Activated CD8-positive, alpha-beta memory T cell treated with anti-CD3 and anti-CD28 coated beads for 4 hours (primary cell): ENCODE measurements at places on chromosomes 2 and 18.
A peak's percentile ranks its signal among the peaks of the same experiment; 100 is the strongest.

DNA sequence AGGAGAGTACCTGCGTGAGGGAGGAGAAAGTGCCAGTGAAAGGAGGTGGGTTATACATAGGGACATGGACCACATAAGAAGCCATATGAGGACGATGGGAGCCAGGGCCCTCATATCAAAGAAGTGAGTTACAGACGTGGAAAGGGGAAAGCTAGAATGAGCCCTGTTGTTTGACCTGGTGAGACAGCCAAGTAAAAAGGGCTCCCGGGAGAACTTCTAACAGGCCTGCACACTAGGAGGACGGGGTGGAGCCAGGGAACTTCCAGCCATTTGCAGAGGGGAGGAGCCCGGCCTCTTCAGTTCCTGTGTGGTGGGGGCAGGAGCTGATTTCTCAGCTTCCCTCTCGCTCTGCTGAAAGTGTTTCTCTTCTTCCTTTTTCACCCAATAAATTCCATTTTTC, 84.1 kb upstream of the SLC66A3 start:
- no peak for DNase-seq

DNA sequence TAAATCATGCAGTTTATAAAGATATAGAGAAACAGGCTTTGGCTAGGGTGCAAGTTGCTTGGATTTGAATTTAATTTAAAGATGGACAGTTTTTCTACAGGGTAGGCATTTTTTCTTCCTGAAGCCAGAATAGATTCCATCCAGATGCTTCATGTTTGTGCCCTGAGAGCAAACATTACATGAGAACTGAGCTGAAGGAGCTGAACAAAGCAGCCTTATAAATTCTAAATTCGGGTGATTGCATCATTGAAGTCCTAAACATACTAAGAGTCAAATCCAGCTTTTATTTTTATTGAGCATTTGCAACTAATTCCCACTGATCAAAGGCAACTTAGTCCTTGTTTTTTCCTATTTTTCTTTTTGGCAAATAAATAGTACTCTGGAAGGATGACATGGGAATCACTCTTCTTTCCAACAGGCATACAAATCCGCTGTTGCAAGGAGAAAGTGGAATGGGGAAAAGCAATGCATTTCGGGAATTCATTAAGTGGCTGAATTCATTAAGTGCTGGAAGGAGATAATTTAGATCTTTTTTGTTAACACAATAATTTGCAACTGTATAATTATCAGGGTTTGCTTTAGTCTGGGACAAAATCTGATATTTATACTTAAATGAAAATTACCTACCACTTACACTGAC, 828.0 kb downstream of the SLC4A3 start:
- no peak for DNase-seq

DNA sequence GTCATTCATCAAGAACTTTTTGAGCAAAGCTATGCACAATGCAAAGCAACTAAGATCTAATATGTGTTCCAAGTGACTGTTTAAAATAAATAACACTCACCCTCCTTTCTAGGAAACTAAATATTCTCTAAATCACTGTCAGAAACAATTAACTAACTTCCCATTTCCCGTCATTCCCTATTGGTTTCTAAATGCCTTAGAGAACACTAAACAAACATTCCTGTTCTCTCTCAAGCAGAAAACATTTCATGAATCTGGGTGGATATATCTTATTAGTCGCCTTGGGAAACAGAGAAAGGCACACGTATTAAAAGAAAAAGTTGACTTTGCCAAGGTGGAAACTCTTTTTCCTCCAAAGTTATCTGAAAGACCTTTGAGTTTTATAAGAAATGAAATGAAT, 735.2 kb downstream of the MBD2 start:
- no peak for DNase-seq

DNA sequence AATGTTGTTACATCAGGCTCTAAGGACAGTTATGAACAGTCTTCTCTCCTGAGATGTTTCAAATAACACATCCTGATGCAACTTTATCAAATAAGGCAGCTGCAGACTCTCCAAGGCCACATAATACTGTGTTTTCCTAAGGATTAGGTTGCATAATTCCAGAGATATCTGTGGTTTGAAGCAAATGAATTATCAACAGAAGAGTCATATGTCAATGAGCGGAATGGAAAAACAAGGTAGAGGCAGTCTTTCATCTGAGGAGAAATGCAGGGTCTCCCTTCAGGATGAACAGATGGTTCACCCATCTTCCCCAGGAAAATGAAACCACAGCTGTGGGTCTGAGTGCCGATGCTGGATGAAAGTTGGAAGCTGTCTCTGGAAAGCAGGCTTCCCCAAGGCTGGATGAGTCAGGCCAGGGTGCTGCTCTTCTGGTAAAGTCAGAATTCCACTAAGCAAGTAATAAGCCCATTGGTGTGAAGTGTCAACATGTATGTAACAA, 22.2 kb downstream of the LYG1 start:
- no peak for DNase-seq

- DNase-seq, result no peak
These were observed 236.8 kb downstream of the NCKAP5 start for GRCh38 chr2:133331436-133331835.

DNA sequence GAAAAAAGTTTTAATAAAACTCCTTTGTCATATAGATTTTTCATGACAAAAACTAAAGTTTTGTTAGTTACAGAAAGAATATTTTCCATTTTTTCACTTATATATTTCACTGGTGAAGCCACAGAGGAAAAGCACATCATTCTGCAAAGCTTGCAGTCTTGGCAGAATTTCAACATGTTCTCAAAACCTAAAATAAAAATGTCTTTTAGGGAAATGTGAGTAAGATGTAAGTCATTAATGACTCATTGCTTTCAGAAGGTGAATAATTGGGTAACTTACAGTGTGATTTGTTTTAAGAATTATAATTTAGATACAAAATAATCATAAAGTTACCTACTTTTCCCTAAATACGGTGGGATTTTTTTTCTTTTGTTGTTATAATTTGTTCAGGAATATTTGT, 43.4 kb upstream of the TNFRSF11A start:
- DNase-seq, result no peak

DNA sequence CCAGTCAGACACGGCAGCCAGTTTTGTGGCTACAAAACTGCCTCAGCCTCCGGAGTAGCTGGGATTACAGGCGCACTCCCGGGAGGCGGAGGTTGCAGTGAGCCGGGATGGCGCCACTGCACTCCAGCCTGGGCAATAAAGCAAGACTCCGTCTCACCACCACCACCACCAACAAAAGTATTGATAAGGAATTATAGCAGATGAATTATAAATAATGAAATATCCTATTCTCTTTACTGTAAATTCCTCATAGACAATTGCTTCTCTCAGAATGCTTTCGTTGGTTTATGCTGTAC, 1.4 kb upstream of the FAM161A start:
- DNase-seq, result no peak

GRCh38 chr18:70047931-70048603, 100.4 kb upstream of the CD226 start:
- DNase-seq, result no peak

GRCh38 chr2:99395589-99396130, 58.5 kb downstream of the EIF5B start:
- DNase-seq, result no peak

DNA sequence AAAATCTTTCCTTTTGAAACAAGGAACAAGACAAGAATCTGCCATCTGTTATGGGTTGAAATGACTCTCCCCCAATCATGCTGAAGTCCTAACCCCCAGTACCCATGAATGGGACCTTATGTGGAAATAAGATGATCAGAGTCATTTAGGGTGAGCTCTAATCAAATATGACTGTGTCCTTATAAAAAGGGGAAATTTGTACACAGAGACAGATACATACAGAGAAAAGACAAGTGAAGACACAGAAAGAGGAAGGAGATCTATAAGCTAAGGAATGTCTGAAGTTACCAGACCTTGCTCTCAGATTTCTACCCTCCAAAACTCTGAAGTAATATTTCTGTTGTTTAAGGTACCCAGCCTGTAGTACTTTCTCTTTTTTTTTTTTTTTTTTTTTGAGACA, 15.7 kb downstream of the TGFBRAP1 start:
- no peak for DNase-seq

DNA sequence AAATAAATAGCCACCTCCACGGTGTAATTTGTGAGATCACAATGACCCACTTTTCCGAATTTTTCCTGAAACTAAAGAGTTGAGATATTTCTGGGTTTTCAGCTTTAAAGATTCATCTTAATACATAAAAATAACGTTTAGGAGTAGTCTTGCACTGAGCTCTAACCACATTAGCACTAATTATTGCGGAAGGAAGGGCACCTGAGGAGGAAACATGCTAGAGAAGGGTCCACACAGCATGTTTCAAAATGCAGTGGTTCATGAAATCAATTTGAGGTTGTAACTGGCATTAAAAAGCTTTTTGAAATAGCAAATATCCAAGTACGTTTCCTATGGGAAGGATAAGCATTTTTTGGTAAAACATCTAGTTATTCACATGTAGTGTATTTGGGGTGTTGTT, 8.4 kb downstream of the INPP4A start:
- DNase-seq, result no peak

GRCh38 chr2:150465703-150466569, 21.5 kb downstream of the RND3 start:
- DNase-seq, result no peak

GRCh38 chr2:64720535-64721319, 67.0 kb upstream of the SERTAD2 start:
- DNase-seq, result no peak

DNA sequence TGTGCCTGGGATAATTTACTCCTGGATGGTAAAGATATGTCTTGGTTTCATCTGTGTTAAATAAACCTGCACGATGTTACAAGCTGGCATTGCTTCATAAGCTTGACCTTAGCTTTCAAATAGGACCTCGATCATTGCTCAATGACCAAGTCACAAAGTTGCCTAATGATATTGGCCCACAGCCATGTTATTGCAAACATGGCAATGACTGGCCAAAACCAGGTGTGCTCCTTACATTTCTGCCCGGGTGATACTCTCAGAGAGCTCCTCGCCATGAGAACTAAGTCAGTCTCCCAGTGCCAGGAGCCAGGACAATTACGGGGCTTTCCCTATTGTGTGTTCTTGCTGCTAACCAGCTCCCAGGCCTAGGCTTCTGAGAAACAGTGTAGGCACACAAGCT, 72.5 kb upstream of the CYP1B1 start:
- DNase-seq, result no peak

DNA sequence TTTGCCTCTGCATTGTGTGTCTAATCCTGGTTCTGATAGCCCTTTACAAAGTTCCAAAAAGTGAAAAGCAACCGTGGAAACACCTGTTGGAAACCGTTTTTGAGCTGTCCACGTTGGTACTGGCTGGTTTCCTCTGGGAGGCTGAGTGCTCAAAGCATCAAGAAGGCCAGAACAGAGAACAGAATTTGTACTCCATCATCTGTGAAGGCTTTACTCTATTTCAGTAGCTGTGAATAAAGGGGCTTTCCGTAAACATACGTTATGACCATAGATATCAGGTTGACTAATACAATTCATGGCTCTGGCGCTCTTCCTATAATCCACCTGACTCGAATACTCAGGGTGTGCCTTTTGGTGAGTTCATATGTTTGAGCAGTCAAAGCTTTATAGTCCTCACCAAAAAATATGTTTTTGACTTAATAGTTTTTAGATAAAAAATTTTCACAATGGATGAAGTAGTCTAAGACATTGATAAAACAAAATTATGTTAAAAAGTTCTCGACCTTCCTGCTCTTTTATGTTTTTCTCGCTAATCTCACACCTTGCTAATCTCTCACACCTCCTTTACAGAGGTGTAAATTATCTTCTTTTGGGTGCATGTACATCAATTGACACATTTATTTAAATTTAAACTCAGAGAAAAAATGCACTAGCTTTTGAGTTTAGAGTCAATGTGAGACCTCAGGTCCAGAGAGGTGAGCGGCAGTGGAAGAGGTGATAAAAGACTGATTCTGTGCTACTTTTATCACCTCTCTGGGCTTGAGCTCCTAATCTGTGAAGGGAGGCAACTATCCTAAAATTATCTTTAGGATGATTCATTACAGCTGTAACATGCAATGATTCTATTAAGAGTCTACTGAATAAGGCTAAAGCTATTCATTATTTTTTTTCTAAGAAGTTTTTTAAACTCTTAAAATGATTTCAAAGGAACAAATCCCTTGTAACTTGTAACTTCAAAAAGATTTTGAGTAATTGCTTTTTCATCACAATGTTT, 65.3 kb downstream of the CXCR4 start:
- DNase-seq, result no peak

- DNase-seq, result peak; percentile 11
These were observed 17.1 kb upstream of the VPS4B start for GRCh38 chr18:63439334-63439733.

DNA sequence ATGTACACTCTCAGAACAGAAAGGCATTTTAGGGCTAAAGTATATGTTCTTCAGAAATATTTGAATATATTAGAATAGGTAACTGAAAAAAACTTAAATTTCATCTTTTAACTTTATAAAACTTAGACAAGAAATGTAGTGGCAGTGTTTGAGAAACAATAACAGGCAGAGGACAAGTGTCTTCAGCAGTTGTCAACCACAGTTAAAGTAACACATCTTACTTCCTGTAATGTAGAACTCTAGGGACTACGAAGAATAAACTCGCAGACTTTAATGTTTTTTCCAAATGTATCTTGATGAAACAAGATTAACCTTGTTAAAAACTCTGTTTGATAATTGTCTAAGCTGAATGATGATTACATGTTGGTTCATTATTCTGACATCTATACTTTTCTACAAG, 50.7 kb downstream of the RMDN2 start:
- DNase-seq, result no peak

DNA sequence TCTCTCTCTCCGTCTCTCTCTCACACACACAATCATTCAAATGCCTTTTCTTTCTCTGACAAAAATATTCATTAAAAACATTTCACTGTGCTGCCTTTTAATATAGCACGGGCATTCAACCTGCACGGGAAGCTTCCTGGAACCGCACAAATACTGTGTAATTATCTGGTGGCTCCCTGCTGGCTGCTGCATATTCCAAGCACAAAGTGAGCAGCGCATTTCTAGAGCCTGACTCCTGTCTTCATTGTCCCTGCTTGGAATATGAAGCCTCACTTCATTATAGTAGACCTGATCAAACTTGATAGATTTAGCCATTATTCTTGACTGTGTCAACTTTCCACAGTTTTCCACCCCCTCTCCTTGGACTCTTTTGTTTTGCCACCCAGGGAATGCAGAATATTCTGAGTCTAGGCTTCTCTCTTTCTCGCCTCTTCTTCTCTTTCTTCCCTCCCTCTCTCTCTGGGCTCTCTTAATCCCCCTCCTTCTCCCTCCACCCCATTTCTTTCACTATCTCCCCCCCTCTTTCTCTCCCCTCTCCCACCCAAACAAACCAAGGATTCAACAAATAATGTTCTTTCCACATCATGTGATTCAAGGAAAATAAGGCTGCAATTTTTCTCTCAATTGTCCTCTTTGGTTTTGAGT, 672.1 kb upstream of the FANCL start:
- DNase-seq, result no peak

DNA sequence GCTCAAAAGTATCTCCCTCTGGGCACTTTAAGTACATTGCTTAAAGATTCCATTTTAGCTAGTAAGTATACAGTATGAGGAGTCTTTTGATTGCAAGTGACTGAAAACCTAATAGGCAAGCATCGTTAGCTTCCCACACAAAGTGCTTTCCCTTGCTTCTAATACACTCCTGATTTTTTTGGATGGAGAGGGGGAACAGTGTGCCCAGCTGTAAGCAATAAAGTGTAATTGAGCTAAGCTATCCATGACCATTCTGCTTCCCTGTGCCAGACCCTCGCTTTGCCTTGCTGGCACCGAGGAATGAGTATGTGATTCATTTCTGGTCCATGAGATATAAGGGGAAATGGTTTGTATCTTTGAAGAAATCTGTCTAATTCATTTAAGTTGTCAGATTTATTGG, 3.8 kb upstream of the ZNF24 start:
- DNase-seq, result no peak

GRCh38 chr18:21264651-21265050, 22.6 kb downstream of the GREB1L start:
- DNase-seq, result no peak

GRCh38 chr2:38561691-38562090, 41.0 kb downstream of the HNRNPLL start:
- DNase-seq, result no peak
